Activated CD4-positive, alpha-beta T cell treated with anti-CD3 and anti-CD28 coated beads, Interleukin-2, amount 10 ng/mL, durations not matched to agents 24 days and 14 days (primary cell): ENCODE measurements at places on chromosomes 16 and 17. TPM values are rescaled to one million over a fixed set of nuclear protein-coding genes. Genes with fewer than 3 reads are reported as not detected.
A peak's percentile ranks its signal among the peaks of the same experiment; 100 is the strongest.

DNA sequence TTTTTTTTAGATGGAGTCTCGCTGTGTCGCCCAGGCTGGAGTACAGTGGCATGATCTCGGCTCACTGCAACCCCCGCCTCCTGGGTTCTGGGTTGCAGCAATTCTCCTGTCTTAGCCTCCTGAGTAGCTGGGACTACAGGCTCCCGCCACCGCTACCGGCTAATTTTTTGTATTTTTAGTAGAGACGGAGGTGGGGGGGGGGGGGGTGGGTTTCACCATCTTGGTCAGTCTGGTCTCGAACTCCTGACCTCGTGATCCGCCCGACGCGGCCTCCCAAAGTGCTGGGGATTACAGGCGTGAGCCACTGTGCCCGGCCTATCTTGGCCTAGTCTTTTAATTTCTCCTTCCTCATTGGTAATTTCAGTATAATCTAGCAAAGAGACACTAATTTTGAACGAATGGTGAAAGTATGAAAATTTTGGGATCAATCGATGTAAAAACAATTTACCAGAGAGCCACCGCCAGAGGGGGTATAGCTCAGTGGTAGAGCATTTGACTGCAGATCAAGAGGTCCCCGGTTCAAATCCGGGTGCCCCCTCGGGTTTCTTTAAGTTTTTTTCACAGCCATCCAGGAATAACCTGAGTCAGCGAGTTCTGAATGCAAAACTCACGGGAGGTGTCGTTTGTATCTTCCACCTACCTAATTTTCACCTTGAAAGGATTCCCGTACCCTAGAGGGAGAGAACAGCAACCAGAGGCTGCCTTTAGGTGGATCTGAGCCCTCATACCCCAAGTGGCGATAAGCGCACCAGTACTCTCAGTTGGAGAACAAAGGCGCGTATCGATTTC, 2.5 kb upstream of the LASP1 start:
- DNase-seq, result peak; percentile 87

DNA sequence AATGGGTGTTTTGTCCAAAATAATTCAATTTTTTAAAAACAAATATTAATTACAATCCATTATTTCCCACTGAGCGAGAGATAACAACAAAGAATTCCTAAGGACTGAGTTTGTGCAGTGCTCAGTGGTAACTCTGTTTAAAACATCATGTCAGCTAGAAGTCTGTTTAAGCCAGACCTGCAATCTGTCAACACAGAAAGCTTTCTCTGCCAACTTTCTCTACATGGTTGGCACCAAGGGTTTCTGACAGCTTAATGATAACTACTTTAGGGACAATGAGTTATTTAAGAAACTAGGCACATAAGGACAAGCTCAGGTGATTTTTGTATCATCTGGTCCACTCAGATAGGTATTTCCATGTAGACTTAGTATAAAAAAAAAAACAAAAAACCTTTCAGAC, 81.8 kb downstream of the WDR59 start:
- no peak for DNase-seq

GRCh38 chr17:79361221-79361734, 249.6 kb downstream of the RBFOX3 start:
- no peak for DNase-seq

GRCh38 chr16:49382916-49383315, 9.3 kb downstream of the C16orf78 start:
- DNase-seq, result no peak

GRCh38 chr16:21161211-21161610, 2.7 kb downstream of the LDAF1 start:
- no peak for DNase-seq

GRCh38 chr16:48564544-48565444, 45.2 kb downstream of the N4BP1 start:
- no peak for DNase-seq

DNA sequence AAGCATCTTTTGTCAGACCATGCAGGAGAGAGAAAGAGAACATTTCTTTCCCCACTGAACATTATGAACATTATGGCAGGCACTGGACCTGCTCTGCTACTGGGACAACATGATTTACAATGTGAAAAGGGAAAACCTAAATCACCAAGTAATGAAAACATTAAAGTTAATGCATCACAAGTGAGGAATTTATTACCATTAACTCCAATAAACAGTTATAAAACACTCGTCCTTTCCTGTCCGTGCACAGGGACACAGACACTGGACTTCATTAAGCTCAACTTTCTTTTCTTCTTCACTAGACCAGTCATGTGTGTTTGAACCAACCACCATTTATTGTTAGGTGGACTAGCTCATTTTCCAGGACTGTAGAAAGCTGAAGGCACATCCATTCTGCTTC, 95.4 kb downstream of the SNX11 start:
- no peak for DNase-seq

DNA sequence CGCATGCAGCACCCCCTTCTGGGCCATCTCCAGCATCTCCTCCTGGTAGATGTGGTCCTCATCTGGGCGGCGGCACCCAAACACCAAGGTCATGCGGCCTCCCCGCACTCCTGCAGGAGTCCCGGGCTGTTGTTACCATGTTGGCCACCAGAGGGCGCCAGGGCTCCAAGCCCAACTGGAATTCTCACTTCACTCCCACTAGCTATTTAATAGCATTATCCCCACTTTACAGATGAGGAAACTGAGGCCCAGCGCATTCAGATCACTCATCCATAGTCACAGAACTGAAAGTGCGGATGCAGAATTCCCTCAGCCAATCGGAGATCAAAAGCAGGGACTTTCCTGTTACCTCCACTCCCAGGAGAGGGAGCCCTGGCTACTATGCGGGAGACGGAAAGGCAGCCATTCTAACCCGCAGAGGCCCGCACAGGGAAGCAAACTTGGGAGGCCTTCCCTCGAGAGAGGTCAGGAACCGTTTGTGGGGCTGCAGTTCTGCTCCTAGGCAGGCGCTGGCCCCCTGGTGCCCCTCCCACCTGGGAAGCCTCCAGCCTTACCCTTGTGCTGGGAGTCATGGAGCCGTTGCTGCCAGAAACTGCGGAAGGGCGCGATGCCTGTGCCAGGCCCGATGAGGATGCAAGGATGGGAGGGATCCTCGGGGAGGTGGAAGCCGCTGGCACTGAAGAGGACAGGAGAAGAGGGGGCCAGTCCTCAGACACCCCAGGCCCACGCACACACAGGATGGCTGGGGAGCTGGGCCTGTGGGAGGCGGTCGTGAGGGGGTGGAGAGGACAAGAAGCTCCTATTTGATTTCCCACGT, 40.1 kb downstream of the NOS2 start:
- peak; percentile 91 for DNase-seq

- no peak for DNase-seq
These were observed 12.0 kb downstream of the AP1G1 start for GRCh38 chr16:71796501-71797097.

GRCh38 chr16:68116256-68116867, 31.2 kb downstream of the NFATC3 start:
- DNase-seq, result peak; percentile 64

GRCh38 chr17:79116575-79117368, 42.1 kb downstream of the ENGASE start:
- no peak for DNase-seq

GRCh38 chr17:20116683-20117309, 107.6 kb downstream of the SPECC1 start:
- peak; percentile 87 for DNase-seq

- no peak for DNase-seq
These were observed 30.7 kb upstream of the CHMP6 start for GRCh38 chr17:80960797-80961452.

DNA sequence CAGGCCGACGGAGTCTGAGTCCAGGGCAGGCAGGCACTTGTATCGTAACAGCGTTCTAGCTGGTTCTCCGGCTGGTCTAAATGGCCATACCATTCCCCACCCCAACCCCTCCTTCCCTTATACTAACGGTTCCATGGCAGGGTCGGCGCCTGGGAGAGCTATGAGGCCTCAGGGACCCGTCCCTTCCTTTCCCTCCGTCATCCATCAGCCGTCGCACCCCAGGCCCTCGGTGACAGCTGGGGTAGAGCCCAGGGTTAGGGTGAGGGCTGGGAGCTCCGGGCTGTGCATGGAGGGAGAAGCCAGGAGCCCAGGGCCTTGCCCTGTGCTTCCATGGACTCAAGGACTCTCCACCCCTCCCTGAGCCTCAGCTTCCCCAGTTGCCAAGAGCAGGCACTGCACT, 101.4 kb downstream of the RBFOX3 start:
- no peak for DNase-seq

DNA sequence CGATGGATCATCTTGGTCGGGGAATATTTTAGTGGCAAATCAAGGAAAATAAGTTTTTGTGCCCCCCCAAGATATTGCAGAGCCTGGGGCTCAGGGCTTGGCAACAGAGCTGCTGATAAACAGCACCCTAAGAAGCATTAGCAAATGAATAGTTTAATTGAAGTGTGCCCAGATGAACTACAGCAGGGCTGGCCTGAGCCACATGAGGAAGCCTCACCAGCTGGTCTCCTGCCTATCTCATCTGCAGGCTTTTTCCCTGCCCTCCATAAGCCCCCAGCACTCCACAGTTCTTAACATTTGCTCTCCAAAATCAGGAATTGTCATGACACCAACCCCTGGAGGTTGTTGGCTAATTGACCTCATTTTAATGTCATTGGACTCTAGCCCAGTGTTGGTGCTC, 480.2 kb downstream of the HS3ST3B1 start:
- no peak for DNase-seq

DNA sequence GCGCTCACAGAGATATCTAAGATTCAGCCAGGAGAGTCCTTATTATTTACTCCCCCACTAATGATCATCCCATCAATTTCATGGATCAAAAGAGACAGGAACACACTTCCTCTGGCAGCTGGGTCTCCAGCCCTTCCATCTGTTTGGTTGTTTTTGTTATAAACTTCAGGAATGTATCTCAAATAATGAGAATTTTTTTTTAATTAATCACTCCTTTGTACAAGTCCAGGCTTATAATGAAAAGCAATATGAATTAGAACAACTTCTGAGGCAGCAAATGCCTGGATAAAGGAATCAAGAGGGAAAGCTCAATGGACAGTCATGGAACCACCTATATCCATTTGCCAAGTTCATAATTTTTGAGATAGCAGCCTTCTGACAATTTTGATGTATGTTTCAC, 73.4 kb downstream of the HS3ST3B1 start:
- DNase-seq, result no peak

- no peak for DNase-seq
These were observed 20.2 kb downstream of the SEC14L1 start for GRCh38 chr17:77160875-77161530.

- no peak for DNase-seq
These were observed 441.6 kb upstream of the CDH8 start for GRCh38 chr16:62477796-62478195.

DNA sequence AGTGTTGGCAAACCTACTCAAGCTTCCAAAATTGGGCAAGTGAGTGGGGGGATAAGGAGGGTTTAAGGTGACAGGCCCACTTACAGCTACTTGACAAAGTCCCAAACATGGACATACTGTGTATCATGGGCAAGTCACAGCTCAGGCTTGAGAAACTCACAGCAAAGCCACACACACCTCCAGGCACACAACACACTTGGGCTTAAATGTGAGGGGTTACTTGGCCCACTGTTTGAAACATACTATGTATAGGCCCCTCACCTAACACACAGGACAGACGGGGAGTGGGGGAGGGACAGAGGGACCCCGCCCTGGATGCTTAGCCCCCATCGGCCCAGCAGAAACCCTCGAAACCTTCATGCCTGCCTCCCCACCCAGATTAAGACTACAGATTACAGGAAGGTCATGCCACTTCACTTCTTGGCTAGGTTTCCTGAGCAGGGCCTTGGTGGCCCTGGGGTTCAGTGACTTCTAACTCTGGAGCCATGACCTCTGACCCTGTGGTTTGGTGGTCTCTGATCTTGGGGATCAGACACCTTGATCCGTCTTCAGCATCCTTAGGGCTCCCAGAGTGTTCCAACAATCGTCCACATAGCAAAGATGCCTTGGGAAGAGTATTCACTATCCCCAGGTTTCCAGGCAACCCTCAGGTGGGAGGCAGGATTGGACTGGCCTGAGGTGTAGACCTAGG, 2.3 kb upstream of the SAMD14 start:
- DNase-seq, result no peak

GRCh38 chr16:84252184-84252583, 12.4 kb upstream of the KCNG4 start:
- DNase-seq, result no peak

GRCh38 chr17:13598353-13599167, 3.2 kb downstream of the HS3ST3A1 start:
- DNase-seq, result no peak

CLEC18A gene
- 0.26 and 0.51 TPM in 2 replicates for total RNA-seq

ZP2 gene
- not detected in 2 replicates for total RNA-seq

TBC1D3G gene
- not detected in 2 replicates for total RNA-seq

KRT27 gene
- not detected in 2 replicates for total RNA-seq

GLTPD2 gene
- not detected in 2 replicates for total RNA-seq

CPNE2 gene
- 6.3 and 6.4 TPM in 2 replicates for total RNA-seq

CRISPLD2 gene
- total RNA-seq, result 0.19 and 0.26 TPM in 2 replicates

TLE7 gene
- total RNA-seq, result not detected in 2 replicates

CIBAR2 gene
- not detected in 2 replicates for total RNA-seq

MGAT5B gene
- total RNA-seq, result 0.21 and 0.51 TPM in 2 replicates

KRT36 gene
- not detected in 2 replicates for total RNA-seq
